ENCODE measurements at places on chromosomes 12 and 14.

DNA sequence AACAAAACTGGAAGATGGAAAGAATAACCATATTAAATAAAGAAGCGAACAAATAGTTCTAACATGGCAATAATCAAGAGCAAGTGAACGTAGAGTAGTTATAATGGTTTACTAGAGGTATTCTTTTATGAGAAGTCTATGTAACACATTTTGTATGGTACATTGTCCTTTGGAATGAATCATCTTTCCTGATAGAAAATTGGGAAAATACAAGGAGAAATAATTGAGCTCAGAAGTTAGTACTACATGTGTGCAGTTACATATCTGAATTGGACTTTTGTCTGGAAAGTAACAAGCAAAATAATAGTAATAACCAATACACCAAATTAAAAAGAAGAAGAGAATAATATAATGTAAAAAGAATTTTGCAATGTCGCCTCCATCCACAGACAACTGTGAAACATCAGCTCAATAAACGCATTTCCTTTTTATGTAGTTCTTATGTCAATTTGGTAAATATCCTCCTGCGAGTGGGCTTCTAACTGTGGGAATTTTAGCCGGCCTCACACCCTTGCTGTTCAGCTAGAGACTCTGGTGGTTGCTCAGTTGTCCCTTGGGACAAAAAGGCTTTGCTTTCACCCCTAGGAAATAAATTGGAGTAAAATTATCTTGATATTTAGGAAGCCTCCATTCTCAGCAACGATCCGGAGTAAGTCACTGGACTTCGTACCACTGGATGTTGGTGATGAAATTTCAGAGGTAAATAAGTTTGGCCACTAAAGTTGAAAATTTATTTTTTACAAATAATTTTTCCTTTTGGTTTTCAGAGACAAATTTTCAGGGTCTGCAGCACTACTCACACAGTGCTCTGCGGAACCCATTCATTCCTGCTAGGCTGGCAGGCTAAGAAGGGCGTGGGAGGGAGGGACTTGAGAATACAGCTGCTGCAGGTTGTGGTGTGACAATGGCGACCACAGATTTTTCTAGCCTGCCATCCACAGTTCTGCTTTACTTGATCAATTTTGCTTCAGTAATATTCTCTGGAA lies 1.1 kb upstream of the TUBA1A start:
- DNase-seq: no peak

GRCh38 chr12:27293463-27293862 lies 39.2 kb upstream of the BMAL2 start:
- no peak for DNase-seq

- DNase-seq: no peak
Observed at GRCh38 chr12:11651785-11652184, 2.3 kb downstream of the ETV6 start.

DNA sequence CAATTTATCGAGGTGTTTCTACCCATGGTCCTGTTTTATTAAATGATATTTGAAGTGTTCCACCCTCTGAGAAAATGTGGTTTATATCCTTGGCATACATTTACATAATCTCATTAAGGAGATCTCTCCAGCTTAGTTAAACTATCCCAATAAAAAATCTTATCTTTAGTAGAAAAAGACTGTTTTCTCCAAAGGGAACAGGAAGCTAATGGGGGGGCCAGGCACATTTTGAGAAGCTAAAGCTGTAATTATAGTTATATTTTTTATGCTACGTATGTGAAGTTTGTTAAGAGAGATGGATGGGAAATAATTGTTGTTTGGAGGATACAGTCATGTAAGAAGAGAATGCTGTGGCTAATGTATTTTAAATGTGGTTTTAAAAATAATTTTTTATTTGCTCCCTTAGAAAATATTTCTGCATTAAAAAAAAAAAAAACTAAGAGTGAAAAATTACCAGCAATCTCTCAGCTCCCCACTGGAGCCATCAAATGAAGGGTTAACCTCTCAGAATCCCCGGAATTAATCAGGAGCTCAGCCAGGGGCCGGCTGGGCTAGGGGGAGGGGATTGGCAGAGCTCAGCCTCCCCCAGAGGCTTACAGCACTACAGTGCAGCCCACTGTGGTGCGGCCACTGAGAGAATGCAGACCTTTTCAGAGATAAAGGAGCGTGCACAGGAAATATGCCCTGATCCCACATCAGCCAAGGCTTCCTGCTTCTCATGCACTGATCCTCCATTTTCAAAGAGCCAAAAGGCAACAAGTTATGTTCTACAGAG lies 185.8 kb downstream of the EGLN3 start:
- DNase-seq: no peak

- no peak for DNase-seq
Observed at GRCh38 chr12:115871714-115872113, 405.8 kb downstream of the MED13L start.

GRCh38 chr12:111730420-111730819 lies 36.3 kb upstream of the ALDH2 start:
- no peak for DNase-seq

DNA sequence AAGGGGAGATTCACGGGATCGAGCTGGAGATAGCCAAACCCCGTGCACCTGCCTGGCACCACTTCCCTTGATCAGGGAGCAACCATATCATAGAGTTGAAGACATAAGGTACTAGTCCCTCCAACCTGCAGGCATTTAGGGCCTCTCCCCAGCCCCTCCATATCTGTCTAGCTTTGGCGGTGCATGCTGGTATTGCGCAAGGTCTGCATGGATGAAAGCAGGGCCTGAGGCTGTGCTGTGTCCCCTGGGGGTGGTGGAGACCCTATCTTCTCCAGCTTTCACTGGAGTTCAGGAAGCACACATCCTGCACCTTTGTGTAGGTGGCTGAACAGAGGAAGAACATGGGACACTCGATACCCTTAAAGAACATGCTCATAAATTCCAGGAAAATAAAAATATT lies 46.9 kb downstream of the KCTD10 start:
- DNase-seq: no peak

GRCh38 chr12:32134101-32134888 lies 27.6 kb downstream of the BICD1 start:
- DNase-seq: peak; percentile 49

DNA sequence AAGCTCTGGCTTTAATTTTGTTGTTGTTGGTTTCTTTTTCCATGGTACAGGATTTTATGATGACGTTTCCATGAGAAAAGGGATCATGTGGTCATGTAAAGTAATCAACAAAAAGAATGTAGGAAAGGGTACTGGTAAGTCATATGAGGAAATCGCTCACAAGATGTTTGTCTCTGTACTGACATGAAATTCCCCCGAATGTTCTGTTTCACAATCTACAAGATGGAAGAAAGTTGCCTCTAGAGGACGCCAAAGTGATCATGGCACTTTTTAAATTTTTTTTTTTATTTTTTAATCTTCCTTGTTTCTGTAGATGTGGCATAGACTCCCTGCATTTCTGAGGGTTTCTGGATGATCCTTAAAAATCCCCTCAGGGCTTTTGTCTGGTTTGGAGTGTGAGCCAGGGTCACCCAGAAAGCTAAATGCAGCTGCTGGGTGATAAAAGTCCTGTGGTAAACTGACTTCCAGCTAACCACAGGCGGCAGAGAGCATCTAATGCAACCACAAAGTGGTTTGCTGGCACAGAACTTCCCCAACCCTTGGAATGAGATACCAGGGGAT lies 393.5 kb downstream of the CCDC91 start:
- no peak for DNase-seq

GRCh38 chr14:97027256-97027999 lies 230.2 kb downstream of the VRK1 start:
- DNase-seq: no peak

GRCh38 chr14:30651937-30652336 lies 29.8 kb downstream of the SCFD1 start:
- DNase-seq: no peak

DNA sequence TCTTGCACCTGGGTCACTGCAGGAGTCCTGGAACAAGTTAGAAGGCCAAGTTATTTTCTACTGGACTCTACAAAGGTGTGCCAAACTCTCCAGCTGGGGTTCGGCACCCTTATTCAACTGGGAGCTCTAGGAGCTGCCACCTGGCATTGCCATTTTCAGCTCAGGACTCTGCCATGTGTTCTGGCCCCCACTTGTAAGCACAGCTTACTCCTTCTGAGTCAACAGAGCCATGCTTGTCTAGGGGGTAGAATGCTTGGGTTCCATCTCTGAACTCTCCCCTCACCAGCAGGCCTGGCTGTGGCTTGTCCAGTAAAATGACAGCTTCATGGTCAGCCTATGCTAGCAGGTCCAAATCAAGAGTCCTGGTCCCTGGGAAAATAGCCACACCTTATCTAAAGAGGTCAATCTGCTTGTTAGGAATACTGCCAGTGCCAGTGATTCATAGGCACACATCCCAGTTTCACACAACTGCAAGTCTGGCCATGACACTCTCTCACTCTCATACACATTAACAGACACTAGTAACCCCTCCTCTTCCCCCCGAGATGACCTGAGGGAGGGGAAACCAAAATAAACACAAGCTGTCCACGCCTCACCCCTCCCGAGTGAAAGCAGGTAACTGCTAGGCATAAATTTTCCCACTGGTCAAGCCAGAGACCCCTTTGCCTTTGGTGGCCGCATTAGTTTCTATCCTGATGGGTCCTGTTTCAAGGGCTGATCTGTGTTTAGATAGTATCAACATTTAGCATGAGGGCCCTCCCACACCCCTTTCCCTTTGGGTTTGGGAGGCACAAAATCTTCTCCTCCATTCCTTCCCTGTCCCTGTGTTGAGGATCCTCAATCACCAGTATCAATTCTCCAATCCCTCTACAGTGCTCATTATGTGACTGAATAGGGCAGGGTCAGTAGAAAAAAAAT lies 182.3 kb upstream of the GZMB start:
- no peak for DNase-seq

DNA sequence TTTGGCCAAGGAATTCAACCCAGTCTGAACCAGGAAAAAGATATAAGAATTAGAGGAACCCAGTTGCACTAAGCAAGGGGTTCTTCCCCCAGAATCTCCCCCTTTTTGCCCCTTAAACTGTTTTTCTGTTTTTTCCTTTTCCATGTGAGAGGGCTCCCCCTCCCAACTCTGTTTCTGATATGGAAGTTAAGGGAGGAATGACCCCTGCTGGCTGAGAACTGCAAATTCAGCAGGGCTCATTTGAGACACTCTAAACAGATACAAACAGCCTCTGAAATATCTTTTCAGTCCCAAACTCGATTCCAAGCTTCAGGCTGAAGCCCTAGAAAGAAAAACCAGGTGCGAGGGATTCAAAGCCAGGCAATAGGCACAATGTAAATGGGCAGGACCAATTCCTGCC lies 132.7 kb downstream of the SLC41A2 start:
- no peak for DNase-seq

- DNase-seq: no peak
Observed at GRCh38 chr14:24609655-24610344, at the start of gene GZMH. Gene GZMH, minus strand, starts transcription at chr14:24609685. Its CDS starts 72 bp downstream, at chr14:24609613.

DNA sequence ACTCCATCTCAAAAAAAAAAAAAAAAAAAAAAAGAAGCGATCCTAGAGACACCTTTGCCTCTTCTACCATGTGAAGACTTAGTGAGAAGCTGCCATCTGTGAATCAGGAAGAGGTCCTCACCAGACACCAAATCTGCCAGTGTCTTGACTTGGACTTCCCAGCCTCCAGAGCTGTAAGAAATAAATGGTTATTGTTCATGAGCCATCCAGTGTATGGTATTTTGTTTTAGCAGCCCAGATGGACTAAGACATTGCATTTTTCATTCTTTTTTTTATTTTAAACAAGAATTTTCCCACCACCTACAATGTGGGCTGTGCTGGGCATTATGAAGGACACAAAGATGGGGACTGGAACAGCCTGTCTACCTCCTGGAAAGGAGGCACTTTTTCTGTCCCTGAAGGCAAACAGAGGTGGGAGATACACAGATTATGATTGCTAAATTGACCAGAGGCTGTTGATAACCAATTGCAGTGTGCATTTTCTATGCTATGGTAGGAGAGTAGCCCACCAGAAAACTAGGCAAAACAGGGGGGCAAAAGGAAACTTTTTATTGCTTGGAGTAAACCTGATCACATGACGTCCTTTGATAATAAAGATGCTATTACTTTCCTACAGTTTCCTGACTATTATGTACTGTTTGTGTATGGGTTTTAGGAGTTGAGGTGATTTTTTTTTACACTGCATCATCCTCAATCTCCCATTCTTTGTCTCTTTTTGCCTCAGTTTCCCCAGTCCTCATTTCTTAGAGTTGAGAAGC lies 2.8 kb upstream of the C12orf43 start:
- no peak for DNase-seq

- no peak for DNase-seq
Observed at GRCh38 chr12:18559242-18559641, 178.6 kb downstream of the PLCZ1 start.

DNA sequence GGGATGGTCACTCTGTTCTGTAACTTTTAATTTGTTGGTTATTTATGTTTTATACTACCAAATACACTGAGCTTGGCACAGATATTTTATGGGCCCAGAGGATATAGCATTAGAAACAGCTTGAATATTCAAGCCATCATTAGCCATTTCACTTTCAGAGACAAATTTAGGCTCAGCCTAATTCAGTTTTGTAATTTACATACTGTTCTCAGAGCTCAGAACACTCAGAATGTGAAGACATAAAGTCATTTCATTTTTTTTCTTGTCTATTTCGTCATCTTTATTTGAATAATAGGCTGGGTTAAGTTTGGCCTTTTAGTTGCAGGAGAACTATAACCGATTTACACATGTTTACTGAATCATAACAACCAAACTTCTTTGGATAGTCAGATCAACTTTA lies 361.7 kb downstream of the SNAPC1 start:
- DNase-seq: no peak

- no peak for DNase-seq
Observed at GRCh38 chr12:57101892-57102695, 9.1 kb downstream of the STAT6 start.

DNA sequence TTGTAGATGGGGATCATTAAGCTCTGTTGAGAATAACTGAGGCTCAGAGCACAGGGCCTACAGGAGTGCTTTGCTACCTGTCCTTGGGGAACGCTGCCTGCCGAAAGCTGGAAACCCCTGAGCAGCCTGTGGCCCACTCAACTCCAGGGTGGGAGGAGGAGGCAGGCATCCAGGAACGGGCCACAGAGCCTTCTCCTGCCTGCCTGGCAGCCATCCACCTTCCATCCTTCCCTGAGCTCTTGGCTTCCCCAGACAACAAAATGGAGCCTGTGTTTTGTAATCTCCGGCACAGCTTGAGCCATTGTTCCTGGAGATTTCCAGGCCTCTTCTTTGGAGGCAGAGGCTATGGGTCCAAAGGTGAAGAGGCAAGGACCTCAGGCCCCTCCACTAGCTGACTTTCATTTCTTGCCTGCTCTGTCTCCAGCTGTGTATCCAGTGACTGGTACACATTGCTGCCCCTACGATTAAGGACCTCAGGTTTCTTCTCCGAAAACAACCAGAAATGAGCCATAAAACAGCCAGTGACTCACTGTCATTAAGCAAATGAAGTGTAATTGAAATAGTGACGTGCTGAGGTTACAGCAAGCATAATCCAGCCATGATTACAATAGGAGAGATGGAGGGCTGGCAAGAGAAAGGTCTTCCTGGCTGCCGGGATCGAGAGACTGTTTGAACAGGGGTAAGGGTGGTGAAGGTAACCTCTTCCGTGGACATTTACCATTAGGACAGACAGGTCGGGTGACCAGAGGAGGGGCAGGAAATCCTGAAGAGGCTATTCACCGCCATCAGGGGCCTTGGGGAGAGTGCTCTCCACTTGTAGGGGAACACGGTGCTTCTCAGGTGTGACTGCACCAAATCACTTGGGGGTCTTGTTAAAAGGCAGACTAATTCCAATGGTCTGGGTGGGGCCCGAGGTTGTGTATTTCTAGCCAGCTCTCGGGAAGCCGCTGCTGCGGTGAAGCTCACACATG lies 56.3 kb upstream of the KCNA5 start:
- no peak for DNase-seq

- DNase-seq: no peak
Observed at GRCh38 chr12:118034429-118035189, 18.1 kb downstream of the RFC5 start.

GRCh38 chr14:72801381-72801812 lies 92.5 kb downstream of the DPF3 start:
- no peak for DNase-seq

- DNase-seq: peak; percentile 70
Observed at GRCh38 chr12:6914246-6914946, at the start of gene ENO2. Gene ENO2, plus strand, starts transcription at chr12:6914580. Its CDS starts 1,253 bp downstream, at chr12:6915833.

All from stimulated activated CD4-positive, alpha-beta T cell treated with anti-CD3 and anti-CD28 coated beads, Interleukin-2, amount 100 ng/mL, for 48 hours (primary cell).